ENCODE measurements at places on chromosomes 1 and 21. TPM values are rescaled to one million over a fixed set of nuclear protein-coding genes. Genes with fewer than 3 reads are reported as not detected.

GRCh38 chr1:113617438-113618141 is 141.7 kb downstream of the PHTF1 start:
- DNase-seq = no peak

DNA sequence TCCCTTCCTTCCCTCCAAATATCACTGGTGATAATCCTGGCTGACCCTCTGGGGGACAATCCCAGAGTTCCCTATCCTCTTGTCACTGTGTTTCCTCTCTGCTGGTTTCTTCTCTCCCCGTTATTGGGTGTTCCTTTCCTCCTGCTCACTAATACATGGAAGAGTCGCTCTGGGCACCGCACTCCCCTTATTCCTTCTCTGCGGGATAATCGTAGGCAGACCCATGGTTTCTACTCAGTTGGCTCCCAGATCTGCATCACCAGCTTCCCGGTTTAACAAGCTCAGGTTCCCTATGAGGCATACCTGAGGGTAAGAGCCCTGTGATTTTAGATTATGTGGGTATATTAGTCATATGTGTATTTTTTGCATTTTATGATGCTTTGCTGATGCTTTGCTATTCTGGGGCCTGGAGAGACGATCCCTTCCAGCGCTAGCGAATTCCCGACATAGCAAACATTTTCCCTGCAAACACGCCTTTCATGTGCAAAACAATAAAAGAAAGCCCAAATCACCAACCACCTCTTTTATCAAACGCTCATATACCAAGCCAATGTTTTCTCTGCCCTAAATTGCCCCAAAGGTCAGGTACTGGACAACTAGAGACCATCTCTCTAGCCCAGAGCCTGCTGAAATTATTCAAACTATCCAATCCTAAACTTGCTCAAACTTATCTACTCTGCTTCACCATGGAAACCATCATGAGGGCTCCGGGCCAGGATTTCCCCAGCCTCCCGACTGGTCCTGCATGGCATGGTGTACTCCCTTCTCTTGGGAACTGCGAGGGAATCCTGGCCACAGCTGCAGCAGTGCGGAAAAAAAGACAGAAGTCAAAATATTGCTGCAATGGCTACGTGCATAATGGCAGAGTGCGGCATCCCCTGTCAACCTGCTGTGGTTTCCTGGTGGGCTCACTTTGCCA is 84.2 kb downstream of the PCP4 start:
- DNase-seq = no peak

SH3GLB1 gene
- 11.2 TPM for total RNA-seq

- no peak for DNase-seq
Observed at GRCh38 chr1:220274251-220274855, 2.1 kb upstream of the RAB3GAP2 start.

S100A2 gene
- 24.4 TPM for total RNA-seq

SPATA17 gene
- 17.2 TPM for total RNA-seq

PPFIA4 gene
- 15.3 TPM for total RNA-seq

GRCh38 chr1:110152133-110152785 is 2.0 kb downstream of the SLC6A17 start:
- DNase-seq = peak; percentile 73

DNA sequence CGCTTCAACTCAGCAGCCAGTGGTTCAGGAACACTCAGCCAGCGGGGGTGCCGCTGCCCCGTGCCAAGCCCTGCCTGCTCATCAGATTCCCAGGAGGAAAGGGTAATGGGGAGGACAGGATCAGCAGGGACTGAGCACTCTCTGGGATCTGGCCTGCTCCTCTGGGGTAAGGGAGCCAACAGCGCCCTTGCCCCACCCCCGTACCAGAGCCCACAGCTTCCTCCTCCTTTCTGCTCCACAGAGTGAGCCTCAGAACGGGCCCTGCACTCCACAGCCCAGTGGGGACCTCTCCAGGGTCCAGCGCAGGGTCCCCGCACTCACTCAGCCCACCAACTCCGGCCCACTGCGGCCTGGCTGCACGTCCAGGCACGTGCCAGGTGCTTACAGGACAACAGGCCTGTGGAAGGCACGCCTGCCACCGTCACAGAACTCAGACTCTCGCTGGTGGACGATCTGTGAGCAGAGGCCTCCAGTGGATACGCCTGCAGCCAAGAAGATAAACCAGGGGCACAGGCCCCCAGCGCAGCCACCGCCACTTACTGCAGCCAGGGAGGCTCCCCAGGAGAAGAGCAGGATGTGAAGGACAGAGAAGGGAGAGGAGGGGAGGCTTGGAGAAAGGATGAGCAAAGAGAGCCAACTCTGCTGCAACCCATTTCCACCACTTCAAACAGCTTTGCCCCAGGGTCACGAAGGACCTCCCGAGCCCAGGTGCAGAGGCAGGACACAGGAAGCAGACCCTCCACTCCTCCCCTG is 2.1 kb downstream of the MEGF6 start:
- DNase-seq = no peak

- no peak for DNase-seq
Observed at GRCh38 chr1:16300436-16300835, 51.8 kb downstream of the FBXO42 start.

GRCh38 chr1:239545466-239545865 is 159.1 kb downstream of the CHRM3 start:
- no peak for DNase-seq

DNA sequence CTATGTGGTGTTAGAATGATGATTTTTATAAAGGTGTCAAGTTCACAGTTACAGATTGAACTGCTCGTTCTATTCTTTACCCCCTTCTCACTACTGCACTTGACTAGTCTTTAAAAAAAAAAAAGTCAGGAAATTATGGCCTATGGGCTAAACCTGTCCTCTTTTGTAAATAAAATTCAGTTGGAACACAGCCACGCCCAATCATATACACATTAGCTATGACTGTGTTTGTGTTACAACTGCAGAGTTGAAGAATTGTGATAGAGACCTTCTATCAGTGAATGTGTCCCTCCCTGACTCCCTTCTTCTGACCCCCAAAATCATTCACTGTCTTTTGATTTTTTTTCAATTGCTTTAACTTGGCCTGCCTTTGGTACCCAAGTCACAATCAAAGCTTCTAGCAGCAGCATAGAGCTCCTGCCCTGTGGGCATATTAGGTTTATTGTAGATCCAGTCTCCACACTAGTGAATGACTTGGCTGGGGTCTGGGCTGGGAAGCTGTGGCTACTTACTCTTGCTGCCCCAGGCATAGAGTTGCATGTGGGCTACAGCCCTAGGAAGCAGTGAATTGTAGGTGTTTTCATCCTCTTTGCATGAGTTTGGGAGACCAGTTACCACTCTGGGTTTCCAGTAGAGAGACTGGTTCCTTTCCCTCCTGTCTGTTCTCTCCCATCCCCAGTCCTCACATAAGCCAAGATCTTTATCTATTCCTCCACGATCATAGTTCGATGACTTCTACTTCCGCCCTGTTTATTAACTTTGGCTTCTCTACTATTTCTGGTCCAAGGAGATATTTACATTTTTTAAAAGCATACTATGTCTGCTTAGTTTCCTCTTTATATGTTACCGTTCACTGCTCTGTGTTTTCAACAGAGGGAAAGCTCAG is 249.9 kb downstream of the FMN2 start:
- no peak for DNase-seq

GRCh38 chr1:36467027-36467410 is 2.8 kb upstream of the MRPS15 start:
- DNase-seq = no peak
